Smooth muscle cell of bladder (primary cell): ENCODE measurements at places on chromosomes 7 and 10. TPM values are rescaled to one million over a fixed set of nuclear protein-coding genes. Genes with fewer than 3 reads are reported as not detected.

Gene C7orf57
- not detected in 2 replicates for total RNA-seq

Gene CFAP58
- 0.92 and 1.3 TPM in 2 replicates for total RNA-seq

Gene TSPAN12
- 2.1 and 10.8 TPM in 2 replicates for total RNA-seq

Gene COMMD3
- 57.8 and 59.4 TPM in 2 replicates for total RNA-seq

Gene CALML3
- total RNA-seq, result under 0.01 TPM in 1 of 2 replicates, not detected in the other

Gene HTRA1
- 142 and 218 TPM in 2 replicates for total RNA-seq

Gene CPVL
- 0.65 and 0.71 TPM in 2 replicates for total RNA-seq

Gene METTL2B
- total RNA-seq, result 30.9 and 36.4 TPM in 2 replicates

Gene MKX
- 0.28 and 0.57 TPM in 2 replicates for total RNA-seq

Gene PLXNA4
- total RNA-seq, result 0.28 and 1.6 TPM in 2 replicates

Gene TAS2R5
- 0.57 and 0.92 TPM in 2 replicates for total RNA-seq

Gene HYAL4
- not detected in 2 replicates for total RNA-seq

Gene FGL2
- total RNA-seq, result 58.2 and 114 TPM in 2 replicates

Gene ANK3
- 3.3 and 5.4 TPM in 2 replicates for total RNA-seq

Gene NUTM2A
- 0.28 and 0.37 TPM in 2 replicates for total RNA-seq

Gene CPA4
- total RNA-seq, result 25.9 and 83.2 TPM in 2 replicates

Gene TLX1
- total RNA-seq, result not detected in 2 replicates

Gene VCL
- 163 and 174 TPM in 2 replicates for total RNA-seq

Gene TMEM213
- total RNA-seq, result not detected in 2 replicates

Gene ATP6V1F
- total RNA-seq, result 98.1 and 113 TPM in 2 replicates

Gene NXPH1
- not detected in 2 replicates for total RNA-seq

Gene EBF3
- total RNA-seq, result 3.7 TPM in 2 replicates

Gene C10orf143
- total RNA-seq, result 0.85 and 1.2 TPM in 2 replicates

Gene NRG3
- total RNA-seq, result not detected in 2 replicates

Gene NKX2-3
- total RNA-seq, result not detected in 2 replicates

Gene IKZF1
- total RNA-seq, result not detected in 2 replicates

Gene AZGP1
- total RNA-seq, result 0.09 TPM in 1 of 2 replicates, not detected in the other

Gene NME8
- total RNA-seq, result not detected in 2 replicates

Gene C10orf90
- under 0.01 TPM in 2 replicates for total RNA-seq

Gene DDX21
- 49.2 and 66.1 TPM in 2 replicates for total RNA-seq

Gene TRIM73
- total RNA-seq, result 0.18 and 0.71 TPM in 2 replicates

Gene ITPRID1
- total RNA-seq, result not detected in 2 replicates

Gene MTERF1
- total RNA-seq, result 5.8 and 8.6 TPM in 2 replicates

Gene OLAH
- under 0.01 and 0.09 TPM in 2 replicates for total RNA-seq

Gene PLEKHS1
- 0.09 TPM in 1 of 2 replicates, not detected in the other for total RNA-seq

Gene ZCWPW1
- total RNA-seq, result 1.6 and 2.8 TPM in 2 replicates

Gene ABCF2
- 60.3 and 62.2 TPM in 2 replicates for total RNA-seq

Gene CDC14C
- total RNA-seq, result not detected in 2 replicates

Gene PIK3CG
- total RNA-seq, result 0.09 and 0.28 TPM in 2 replicates

Gene CYP2W1
- total RNA-seq, result 0.09 and 0.14 TPM in 2 replicates
